ENCODE measurements at places on chromosomes 13 and 19.

DNA sequence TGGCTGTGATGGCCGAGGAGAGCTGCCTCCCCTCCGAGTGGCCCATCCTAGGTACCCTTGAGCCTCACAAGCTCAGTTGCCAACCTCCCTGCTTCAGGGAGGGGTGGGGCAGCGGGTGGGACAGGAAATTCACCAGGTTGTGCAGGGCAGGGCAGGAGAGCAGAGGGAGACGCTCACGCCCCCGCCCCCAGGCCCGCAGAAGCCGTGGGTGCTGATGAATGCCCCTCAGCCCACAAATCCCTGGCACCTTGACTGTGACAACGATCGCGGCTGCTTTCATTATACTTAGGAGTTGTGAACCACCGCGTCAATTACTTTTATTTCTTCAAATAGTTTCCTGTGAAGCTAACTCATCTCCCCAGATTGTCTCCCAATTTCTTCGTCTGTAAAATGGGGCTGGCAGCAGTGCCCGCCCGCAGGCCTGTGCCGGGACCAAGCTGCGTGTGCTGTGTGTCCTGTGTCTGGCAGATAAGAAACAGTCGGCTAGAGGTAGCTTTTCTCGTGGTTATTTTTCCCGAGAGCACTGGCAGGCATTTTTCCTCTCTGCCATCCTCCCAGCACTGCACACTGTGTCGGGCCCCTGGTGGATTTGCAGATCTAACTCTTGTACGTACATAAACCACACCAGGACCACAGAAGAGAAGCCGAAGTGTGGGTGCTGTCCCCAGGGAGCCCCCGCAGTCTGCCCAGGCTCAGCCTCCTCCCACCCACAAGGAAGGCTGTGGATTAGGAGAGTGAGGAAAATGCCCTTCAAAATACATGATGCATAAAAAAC, 7.9 kb upstream of the RASA3 start:
- DNase-seq: no peak

DNA sequence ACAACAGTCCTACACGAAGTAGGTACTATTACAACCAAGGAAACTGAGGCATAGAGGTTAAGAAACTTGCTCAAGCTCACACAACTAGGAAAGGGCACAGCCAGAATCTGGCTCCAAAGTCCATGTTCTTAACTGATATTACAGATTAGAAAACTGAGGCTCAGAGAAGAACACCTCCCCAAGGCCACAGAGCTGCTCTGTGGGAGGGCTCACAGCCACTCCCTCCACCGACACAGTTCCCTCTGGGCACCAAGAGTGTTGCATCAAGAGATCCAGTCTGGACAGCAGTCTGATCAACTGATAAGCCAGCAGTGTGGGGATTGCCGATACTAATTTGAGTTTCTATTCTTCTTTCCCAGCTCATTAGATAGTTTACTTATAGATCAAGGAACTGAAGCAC, 29.5 kb downstream of the SLC15A1 start:
- DNase-seq: no peak

- DNase-seq: no peak
Observed at GRCh38 chr19:50978772-50979390, 4.8 kb downstream of the KLK7 start.

GRCh38 chr19:41958367-41959055, 610 bp downstream of the RABAC1 start:
- peak; percentile 90 for DNase-seq

DNA sequence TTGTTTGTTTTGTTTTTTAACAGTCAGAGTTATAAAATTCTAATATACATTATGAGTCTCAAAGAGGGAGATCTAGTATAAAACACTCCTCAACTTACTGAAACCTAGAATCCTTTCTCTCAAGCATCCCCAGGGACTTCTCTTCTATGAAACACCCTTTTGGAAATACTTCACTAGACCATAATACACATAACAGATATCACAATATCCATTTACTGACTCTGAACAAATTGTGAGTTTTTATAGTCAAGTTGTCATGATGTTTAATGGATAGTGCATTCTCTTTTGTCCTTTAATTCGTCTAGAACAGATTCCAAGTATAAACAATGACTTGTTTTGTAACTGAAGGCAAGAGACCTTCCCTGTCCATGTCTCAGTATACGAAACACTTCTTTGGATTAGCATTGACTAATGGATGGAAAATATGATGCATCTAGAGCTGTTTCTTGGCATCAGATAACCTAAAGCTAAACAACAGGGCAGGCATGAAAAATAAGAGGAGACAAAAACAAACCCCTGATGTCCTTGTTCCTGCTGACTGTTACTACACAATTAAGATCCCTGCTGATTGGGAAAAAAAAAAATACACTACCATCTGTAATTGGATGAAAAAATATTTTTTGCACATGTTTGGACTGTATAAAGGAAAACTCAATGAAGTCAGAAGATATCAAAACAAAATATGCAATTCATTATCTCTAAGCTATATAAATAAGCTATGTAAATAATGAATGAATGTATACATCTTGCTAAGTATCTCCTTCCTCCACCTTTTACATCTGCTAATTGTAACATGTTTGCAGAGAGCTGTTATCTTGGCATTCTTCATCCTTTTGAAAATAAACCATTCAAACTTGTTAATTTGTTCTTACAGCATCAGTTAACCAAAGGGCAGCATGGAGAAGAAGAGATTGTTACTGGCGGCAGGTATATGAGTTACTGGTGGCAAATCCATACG, 214.2 kb downstream of the LACC1 start:
- no peak for DNase-seq

GRCh38 chr13:49821216-49822009, 28.9 kb upstream of the KPNA3 start:
- DNase-seq: no peak

GRCh38 chr19:11242864-11243797, 3.7 kb downstream of the ANGPTL8 start:
- DNase-seq: peak; percentile 94

DNA sequence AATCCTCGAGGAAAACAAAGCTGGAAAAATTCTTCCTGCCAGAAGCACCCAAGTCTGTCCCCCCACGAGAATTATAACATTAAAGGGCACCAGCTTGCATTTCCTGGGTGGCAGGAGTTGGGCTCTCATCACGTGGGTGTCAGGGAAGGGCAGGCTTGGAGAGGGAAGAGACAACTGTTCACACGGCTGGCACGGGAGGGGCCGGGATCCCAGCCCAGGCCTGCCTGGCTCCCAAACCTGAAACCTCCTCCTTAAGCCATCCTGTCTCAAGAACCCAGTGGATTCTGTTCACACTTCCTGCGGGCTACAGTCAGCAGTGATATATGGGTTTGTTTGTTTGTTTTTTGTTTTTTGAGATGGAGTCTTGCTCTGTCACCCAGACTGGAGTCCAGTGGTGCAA, 12.2 kb downstream of the GRIK5 start:
- DNase-seq: no peak

GRCh38 chr13:98052412-98052811, 90.5 kb upstream of the FARP1 start:
- no peak for DNase-seq

DNA sequence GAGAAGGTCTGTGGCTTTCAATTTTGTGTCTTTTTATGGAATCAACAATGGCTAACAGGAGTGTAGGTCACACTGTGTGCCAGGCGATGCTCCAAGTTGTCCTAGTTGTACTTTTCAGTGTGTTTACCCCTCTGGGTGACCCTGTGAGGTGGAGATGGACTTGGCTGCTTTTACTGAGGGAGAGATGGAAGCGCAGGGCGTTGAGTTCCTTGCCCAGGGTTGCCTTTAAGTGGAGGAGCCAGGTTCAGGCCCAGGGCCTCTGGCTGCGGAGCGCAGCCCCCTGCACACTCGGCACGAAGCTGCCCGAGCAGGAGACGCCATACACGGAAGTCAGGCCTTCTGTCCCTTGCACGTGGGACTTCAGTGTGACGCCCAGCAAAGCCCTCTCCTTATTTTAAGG, 112.8 kb downstream of the RAB20 start:
- DNase-seq: no peak

- no peak for DNase-seq
Observed at GRCh38 chr19:49488046-49488862, 846 bp downstream of the RPL13A start.

DNA sequence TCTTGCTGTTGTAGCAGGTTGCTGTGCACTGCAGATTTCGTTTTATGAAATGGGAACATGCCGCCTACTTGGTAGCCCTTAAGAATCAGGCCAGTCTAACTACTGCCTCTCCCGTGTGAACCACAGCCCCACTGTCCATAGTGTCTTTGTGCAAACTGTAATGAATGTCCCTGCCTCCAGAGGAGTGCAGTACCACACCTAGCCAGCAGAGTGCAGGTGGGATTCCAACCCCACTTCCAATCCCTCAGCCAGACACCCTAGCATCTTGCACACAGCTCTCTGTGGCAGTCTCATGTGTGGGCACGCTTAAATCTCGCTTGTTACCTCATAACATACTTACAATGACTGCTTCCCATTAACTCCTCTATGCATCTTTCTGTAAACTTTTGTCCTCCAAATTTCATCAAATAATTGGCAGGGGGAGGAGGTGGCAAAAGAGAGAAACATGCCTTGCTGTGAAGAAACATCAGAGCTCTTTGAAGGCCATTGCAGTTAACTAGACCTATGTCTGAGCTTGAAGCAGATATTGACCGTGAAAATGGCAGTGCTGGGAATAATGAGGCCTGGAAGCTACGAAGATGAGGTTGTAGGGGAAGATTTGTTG, 47.2 kb downstream of the ZAR1L start:
- DNase-seq: peak; percentile 54

GRCh38 chr13:108289819-108290218, 20.3 kb downstream of the TNFSF13B start:
- no peak for DNase-seq

GRCh38 chr13:79307866-79308298, 98.2 kb downstream of the RBM26 start:
- peak; percentile 4 for DNase-seq

GRCh38 chr19:17576758-17577456, 21.5 kb downstream of the COLGALT1 start:
- no peak for DNase-seq

DNA sequence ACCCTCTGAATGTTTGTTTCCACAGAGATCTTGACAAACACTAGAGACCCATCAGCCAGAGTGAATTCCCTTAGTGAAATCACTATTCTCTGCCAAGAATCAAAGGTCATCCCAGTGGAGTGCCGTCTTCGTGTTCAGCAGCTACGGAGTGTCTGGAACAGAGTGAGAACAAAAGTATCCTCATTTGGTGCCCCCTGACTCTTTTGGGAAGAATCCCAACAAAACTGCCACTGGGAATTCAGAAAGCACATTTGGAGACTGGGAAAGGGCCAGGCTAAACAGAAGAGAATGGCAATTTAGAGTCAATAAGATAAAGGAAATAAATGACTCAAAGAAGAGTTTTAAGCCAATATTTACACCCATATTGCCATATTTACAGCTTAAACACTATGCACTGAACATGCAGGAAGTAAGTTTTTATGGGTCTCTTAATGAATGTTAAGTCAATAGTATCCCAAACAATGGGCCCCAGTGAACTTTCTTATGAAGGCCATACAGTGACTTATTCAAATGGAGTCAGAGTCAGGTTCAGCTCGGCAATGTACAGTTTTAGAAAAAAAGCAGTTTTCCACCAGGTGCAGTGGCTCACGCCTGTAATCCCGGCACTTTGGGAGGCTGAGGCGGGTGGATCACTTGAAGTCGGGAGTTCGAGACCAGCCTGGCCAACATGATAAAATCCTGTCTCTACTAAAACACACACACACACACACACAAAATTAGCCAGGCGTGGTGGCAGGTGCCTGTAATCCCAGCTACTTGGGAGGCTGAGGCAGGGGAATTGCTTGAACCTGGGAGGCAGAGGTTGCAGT, 392.6 kb downstream of the KLF5 start:
- no peak for DNase-seq

- no peak for DNase-seq
Observed at GRCh38 chr13:51291341-51291740, 48.1 kb upstream of the SERPINE3 start.

DNA sequence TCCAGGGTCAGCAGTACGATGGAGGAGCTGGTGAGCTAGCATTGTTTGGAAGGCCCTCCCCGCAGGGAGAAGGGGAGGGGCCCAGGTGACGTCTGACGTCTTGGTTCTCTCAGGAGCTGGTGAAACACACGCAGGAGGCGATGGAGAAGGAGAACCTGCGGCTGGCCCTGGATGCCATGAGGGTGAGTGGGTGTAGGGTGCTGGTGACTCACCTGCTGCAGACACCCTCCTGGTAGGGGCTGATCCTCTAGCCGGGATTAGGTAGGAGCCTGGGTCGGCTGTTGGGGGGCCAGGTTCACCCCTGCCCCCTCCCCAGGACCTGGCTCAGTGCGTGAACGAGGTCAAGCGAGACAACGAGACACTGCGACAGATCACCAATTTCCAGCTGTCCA, 55.8 kb downstream of the VAV1 start:
- no peak for DNase-seq

- DNase-seq: no peak
Observed at GRCh38 chr19:31332096-31332495, 17.1 kb downstream of the TSHZ3 start.

DNA sequence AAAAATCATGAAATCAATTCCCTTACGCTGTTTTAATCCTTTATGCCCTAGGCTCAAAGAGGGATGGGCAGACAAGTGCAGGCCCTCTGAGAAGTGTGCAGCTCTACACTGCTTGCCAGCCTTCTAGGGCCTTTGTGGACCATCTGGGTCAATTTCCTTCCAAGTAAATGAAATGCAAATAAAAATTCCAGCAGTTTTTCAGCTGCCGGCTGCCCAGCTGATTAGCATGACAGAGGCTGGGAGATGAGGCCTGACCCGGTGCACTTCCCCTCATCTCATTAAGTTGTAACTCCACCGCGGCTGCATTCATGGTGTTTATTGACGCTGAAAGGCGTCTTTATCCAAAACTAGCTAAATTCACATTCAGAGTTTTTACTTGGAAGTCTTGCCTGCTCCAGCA, 47.5 kb upstream of the GSX1 start:
- no peak for DNase-seq

GRCh38 chr13:63189712-63190111, 1774.1 kb upstream of the PCDH20 start:
- no peak for DNase-seq

GRCh38 chr13:113968463-113969310, 5.2 kb downstream of the C13orf46 start:
- no peak for DNase-seq

Data from activated naive CD8-positive, alpha-beta T cell treated with anti-CD3 and anti-CD28 coated beads, Interleukin-2, amount 50 U/mL, for 24 hours (primary cell).